ENCODE measurements at places on chromosomes 2 and 18.
A peak's percentile ranks its signal among the peaks of the same experiment; 100 is the strongest.

- no peak for DNase-seq
Measured at GRCh38 chr2:183229386-183229785, 105.1 kb downstream of the NUP35 start.

DNA sequence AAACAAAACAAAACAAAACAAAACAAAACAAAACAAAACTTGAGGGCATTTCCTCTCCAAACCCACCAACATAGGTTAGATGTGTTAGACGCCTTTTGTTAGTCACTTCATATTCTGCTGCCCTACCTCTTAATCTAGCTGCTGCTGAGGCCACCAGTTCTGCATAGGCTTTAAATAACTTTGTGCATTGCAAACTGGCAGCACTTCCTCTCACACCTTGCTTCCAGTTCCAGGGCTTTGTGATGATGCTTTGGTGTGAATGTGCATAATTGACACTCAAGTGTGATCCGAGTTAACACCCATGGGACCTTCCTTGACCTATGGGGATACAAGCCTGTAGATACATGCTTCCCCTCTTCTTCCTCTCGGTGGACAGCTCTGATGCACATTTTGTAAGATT is 2.3 kb upstream of the SERPINB11 start:
- DNase-seq, result no peak

DNA sequence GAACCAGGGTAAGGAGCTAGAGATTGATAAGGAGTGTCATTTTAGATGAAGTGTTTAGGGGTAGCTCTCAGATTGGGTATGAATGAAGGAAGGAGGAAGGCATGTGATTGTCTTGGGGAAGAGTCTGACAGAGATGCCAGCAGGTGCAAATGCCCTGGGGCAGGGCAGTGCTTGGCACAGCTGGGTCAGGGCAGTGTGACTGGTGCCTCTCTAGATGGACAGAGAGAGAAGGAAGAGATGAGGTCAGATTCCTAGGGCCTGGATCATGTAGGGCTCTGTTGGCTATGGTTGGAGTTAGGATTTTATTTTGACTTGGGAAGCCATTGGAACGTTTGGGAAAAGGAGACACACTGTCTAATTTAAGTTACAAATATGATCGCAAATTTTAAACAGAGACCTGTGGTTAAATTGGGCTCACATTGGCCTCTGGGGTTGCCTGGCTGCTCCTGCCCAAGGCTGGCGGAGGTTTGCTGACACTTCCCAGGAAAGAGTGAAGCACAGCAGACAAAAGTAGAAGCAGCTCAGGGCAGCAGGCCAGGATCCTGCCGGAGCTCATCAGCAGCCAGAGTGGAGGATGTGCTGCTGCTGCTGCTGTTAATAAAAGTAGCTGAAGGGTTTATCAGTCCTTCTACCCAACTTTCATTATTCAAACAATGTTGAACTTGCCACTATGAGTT is 32.7 kb upstream of the FHL2 start:
- DNase-seq, result no peak

DNA sequence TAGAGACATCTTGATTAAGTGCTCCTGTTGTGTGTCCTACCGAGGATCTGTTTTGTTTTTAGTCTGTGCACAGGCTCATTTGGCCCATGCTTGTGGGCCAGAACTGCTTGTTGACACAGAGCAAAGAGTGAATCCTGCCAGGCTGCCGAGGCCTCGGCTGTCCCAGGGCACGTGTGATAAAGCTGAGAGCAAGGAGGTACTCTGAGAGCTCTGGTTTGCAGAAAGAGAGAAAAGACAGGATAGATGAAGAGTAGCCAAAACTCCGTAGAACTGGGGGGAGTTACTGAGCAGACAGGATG is 175.1 kb downstream of the FAM210A start:
- DNase-seq, result no peak

DNA sequence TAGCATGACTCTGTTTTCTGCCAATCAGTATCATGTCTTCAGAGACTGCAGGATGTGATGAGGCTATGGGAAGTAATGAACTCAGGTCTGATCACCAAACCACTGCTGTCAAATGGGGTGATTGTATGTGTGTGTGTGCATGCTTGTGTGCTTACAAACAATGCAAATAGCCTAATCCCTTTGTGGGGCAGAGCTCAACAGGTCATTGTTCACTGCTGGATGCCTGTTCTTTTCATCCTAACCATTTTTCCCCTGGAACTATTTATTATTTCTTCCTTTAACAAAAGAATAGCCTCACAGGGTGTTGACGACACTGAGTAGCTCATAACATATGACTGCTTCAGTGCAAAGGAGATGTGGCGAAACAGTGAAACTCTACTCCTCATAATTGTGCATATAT is 55.9 kb downstream of the NXPH2 start:
- DNase-seq, result no peak

- no peak for DNase-seq
Measured at GRCh38 chr2:133641497-133641896, 73.2 kb upstream of the NCKAP5 start.

DNA sequence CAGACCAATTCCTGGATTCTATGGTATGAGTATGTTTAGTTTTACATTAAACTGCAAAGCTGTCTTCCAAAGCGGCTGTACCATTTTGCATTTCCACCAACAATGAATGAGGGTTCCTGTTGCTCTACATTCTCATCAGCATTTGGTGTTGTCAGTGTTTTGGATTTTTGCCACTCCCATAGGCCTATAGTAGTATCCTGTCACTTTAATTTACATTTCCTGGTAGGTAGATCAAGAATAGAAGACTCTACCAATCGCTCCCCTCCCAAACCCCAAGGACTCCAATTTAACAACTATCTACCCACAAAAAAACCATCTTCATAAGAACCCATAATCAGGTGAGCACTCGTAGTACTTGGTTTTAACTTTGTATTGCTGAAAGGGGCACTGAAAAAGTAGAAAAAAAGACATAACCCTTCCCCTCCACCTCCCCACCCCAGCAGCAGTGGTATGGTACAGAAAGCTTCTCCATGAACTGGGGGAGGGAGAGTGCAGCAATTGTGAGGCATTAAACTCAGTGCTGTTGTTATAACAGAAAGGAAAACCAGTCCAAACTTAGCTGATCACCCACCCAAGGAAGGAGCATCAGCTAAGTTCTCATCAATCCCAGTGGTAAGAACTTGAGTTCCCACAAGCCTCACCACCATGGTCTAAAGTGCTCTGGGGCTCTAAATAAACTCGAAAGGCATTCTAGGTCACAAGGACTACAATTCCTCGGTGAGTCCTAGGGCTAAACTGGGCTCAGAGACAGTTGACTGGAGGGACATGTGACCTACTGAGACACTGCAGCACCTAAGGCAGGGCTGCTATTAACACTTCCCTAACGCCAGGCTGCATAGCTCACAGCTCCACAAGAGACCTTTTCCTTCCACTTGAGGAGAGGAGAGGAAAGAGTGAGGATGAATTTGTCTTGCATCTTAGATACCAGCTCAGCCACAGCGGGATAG is 35.5 kb upstream of the CYTIP start:
- DNase-seq, result no peak

- DNase-seq, result no peak
Measured at GRCh38 chr2:222108957-222109585, 189.7 kb downstream of the PAX3 start.

- DNase-seq, result no peak
Measured at GRCh38 chr2:5353565-5353964, 338.6 kb upstream of the SOX11 start.

GRCh38 chr2:98476192-98476868 is 31.7 kb downstream of the INPP4A start:
- no peak for DNase-seq

DNA sequence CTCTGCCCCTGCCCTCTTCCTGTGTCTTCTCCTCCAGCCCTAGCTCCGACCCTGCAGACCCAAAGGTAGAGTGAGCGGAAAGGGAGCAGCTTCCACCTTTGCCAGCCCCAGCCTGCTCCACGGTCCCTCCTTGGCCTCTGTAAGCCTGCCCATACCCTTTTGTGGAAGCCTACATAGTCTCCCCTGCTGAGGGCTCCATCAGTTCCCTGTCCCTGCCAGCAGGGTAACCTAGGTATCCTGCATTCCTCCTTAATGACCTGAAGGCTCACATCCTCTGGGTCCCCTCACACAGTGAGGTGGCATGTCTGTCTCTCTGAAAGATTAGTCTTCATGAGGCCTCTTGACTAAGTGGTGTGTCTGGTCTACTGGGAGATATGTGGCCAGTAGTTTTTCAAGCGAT is 20.5 kb upstream of the ACKR3 start:
- DNase-seq, result no peak

GRCh38 chr2:120825370-120826259 is 89.9 kb downstream of the GLI2 start:
- no peak for DNase-seq

DNA sequence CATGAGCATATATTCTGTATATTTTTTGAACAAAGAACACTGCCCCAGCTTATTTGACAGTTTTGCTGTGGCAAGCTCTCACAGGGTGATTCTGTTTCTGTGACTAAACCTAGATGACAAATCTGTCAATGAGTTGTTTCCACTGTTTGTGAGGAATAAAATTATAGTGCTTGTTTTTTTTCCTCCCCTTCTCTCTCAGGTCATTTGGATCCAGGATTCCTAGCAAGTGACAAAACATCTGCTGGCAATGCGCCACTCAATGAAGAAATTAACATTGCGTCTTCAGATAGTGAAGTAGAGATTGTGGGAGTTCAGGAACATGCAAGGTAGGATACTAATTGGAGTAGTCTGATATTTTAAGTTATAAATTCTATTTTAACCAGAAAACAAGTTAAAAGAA is 149.3 kb downstream of the HAUS1 start:
- DNase-seq, result no peak

GRCh38 chr2:46847726-46848412 is 67.7 kb downstream of the MCFD2 start:
- no peak for DNase-seq

- DNase-seq, result peak; percentile 82
Measured at GRCh38 chr18:3248658-3249359, 1.2 kb downstream of the MYL12A start.

- DNase-seq, result no peak
Measured at GRCh38 chr2:233449081-233449901, 95.0 kb downstream of the DGKD start.

DNA sequence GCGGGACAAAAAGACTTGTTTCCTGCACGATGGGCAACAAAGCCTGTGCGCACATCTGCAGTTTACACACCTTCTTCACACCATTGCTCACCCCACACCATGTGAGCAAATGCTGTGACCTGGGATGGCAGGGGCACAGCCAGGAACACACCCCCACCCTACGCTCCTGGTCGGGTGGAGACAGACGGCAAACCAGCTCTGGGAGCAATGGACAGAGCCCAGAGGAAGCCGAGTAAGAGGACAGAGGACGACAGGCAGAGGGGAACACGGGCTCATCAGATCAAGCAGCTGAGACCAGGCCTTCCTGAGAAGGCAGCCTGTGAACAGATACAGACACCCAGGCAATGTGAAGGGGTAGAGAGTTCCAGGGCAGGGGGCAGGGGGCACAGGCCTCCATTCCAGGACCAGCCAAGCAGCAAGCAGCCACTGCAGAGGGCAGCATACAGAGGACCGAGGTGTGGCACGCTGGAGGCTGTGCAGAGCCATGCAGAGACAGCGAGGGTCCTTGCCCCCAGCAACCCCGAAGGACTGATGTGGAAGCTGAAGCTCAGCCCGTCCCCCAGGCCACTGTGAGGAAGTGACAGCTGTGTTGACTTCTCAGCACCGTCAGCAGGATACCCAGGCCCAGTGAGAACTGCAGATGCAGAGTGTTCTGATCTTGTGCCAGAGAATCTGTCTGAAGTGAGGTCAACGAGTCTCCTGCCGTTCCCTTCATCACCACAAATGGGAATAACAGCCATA is 46.2 kb downstream of the PARD6G start:
- no peak for DNase-seq

DNA sequence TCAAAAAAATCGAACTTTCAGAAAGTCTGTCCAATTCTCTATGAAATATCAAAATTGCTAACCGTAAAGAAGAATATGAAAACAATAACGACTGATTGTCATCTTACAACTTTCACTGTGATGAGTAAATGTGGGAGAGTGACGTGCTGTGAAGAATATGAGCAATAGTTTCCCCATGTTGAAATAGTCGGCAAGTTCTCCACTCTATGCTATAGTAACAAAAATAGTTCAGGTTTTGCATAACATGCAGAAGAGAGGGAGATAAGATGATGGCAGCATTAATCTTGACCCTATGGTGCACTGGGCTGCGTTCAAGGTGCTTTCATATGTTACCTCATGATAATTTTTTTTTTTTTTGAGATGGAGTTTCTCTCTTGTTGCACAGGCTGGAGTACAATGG is 196.8 kb upstream of the CYRIA start:
- no peak for DNase-seq

GRCh38 chr2:212863185-212863588 is 288.2 kb downstream of the IKZF2 start:
- DNase-seq, result peak; percentile 17

DNA sequence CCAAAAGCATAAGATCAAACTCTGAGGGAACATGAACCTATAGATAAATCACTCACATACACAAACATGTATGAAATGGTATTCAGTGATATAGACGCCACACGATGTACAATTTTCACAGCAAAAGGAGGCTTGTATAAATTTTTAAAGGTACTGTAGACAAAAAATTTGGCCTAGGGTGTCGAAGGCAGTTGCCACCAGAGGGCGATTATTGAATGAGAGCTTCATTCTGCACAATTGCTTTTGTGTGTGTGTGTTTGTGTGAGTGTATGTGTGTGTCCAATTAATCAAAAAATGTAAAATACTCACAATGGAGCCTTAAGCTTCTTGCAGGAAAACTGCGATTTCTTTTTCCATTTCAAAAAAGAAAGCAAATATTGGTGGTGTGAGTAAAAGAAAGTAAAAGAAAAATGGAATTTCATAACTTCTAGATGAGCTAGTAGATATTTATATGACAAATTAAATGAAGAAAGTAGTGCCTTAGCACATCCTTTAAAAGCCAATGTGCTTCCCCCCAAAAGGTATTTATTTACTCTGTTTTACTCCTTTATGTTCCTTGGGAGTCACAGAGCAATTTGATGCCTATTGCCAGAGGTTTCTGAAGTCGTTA is 800.1 kb downstream of the SATB2 start:
- no peak for DNase-seq

DNA sequence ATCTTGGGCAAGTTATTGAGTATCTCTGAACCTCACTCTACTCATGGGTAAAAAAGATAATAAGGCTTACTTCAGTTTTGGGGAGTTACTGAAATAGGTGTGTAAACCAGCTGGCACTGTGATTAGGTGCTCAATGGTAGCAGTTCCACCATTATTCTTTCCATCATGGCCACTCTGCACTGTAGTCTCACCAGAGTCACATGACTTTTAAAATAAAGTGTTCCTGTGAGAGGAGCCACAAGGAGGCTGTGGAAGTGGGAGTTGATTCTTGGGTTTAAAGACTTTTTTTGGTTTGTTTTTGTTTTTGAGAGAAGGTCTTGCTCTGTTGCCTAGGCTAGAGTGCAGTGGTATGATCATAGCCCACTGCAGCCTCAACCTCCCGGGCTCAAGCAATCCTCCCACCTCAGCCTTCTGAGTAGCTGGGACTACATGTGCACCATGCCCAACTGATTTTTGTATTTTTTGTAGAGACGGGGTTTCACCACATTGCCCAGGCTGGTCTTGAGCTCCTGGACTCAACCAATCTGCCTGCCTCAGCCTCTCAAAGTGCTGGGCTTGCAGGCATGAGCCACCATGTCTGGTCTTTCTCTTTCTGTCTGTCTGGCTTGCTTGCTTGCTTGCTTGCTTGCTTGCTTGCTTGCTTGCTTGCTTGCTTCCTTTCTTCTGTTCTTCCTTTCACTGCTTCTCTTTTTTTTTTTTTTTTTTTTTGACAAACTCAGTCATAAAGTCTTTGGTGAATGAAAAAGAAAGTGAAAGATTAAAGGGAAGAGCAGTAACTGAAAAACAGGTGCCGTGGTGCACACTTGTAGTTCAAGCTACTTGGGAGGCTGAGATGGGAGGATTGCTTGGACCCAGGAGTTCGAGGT is 21.2 kb upstream of the ACVR1 start:
- peak; percentile 22 for DNase-seq
